ENCODE measurements at places on chromosomes 7 and 10. TPM values are rescaled to one million over a fixed set of nuclear protein-coding genes. Genes with fewer than 3 reads are reported as not detected.

SUN3 gene
- not detected for total RNA-seq

TAS2R4 gene
- total RNA-seq = 2.1 TPM

STEAP1B gene
- 25.3 TPM for total RNA-seq

CFAP69 gene
- total RNA-seq = 1.3 TPM

FAM241B gene
- 0.88 TPM for total RNA-seq

PDSS1 gene
- total RNA-seq = 5.3 TPM

PLAC9 gene
- 0.19 TPM for total RNA-seq

FAM131B gene
- total RNA-seq = 0.44 TPM

CALCR gene
- not detected for total RNA-seq

NUTM2E gene
- not detected for total RNA-seq

ZYX gene
- total RNA-seq = 18.3 TPM

ICA1 gene
- total RNA-seq = 25.3 TPM

UNCX gene
- not detected for total RNA-seq

PNLIPRP2 gene
- total RNA-seq = not detected

Measured in bladder microvascular endothelial cell (primary cell).